ENCODE measurements at places on chromosomes 2 and 18. TPM values are rescaled to one million over a fixed set of nuclear protein-coding genes. Genes with fewer than 3 reads are reported as not detected.
A peak's percentile ranks its signal among the peaks of the same experiment; 100 is the strongest.

DNA sequence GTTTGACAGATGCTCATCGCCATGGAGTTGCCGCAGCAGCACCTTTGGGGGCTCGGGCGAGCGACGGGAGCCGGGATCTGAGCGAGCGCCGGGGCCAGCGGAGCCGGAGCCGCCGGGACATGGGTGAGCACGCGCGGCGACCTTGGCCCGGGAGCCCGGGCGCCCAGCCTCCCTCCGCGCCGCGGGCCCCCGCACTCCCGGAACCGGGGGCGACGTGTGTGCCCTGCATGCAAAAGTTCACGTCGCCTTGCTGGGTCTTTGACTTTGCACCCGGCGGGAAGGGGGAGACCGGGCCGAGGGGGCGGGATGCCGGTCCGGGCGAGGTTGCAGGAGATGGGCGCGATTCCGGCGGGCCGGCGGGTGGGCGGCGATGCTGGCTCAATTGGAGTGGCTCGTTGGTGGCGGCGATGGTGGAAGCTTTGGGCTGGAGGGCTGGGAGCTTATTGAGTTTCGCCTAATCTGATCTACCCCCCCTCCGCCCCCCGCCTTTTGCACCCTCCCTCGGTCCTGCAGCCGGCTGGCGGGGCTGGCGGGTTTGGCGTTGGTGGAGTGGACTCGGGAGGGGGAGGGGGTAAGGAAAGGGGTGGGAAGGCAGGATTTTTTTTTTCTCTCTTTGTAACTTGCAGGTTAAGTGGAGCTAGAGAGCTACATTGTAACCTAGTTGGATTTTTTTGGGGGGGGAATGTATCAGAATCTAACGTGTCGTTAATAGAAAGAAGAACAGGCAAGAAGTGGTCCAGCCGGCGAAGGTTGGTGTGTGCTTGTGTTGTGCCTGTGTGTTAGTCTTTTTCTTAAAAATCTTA lies at the start of gene SETBP1:
Gene SETBP1, plus strand, starts transcription at position 616 of the 803 bp plus-strand sequence. CDS start 20,459 bp downstream, outside the sequence.
- no peaks in the 10 kb centered on the region for H3K27me3 ChIP-seq
- H3K36me3 ChIP-seq, result no peaks in the 10 kb centered on the region
- no peaks in the 10 kb centered on the region for H3K4me1 ChIP-seq
- H3K27ac ChIP-seq, result peak within 1 kb of the TSS; percentile 95
- peak; percentile 69 for DNase-seq

DNA sequence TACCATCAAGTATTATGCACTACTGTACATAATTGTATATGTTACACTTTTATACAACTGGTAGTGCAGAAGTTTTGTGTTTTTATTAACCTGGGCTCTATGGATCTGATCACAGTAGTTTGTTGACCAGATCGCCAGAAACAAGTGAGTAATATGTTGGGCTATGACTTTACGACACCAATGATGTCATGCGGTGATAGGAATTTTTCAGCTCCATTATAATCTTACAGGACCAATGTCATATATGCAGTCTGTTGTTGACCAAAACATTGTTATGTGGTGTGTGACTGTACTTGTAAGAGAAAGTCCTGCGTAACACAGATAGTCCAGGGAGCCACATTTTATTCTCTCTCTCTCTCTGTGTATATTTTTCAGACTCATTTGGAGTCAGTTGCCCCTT lies 4.5 kb upstream of the ACOXL start:
- no peak overlapping the region for H3K27ac ChIP-seq
- H3K4me1 ChIP-seq, result no peaks in the 10 kb centered on the region
- DNase-seq, result no peak
- no peak overlapping the region for H3K4me3 ChIP-seq
- peaks cover 29% of the 10 kb centered on the region for H3K27me3 ChIP-seq

DNA sequence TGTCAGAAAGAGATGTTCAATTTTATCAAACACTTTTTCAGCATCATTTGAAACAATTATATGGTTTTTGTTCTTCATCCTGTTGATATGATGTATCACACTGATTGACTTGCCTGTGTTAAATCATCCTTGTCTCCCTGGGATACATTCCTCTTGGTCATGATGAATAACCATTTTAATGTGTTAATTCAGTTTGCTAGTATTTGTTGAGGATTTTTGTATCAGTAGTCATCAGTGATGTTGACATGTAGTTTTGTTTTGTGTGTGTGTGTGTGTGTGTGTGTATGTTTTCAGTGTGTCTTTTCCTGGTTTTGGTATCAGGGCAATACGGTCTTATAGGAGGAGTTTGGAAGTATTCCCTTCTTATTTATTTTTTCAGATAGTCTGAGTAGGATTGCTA lies 325.4 kb downstream of the ZNF804A start:
- no peaks in the 10 kb centered on the region for H3K4me1 ChIP-seq
- no peak overlapping the region for H3K4me3 ChIP-seq
- H3K27ac ChIP-seq, result no peak overlapping the region
- no peak for DNase-seq
- no peaks in the 10 kb centered on the region for H3K36me3 ChIP-seq
- H3K27me3 ChIP-seq, result no peaks in the 10 kb centered on the region

DNA sequence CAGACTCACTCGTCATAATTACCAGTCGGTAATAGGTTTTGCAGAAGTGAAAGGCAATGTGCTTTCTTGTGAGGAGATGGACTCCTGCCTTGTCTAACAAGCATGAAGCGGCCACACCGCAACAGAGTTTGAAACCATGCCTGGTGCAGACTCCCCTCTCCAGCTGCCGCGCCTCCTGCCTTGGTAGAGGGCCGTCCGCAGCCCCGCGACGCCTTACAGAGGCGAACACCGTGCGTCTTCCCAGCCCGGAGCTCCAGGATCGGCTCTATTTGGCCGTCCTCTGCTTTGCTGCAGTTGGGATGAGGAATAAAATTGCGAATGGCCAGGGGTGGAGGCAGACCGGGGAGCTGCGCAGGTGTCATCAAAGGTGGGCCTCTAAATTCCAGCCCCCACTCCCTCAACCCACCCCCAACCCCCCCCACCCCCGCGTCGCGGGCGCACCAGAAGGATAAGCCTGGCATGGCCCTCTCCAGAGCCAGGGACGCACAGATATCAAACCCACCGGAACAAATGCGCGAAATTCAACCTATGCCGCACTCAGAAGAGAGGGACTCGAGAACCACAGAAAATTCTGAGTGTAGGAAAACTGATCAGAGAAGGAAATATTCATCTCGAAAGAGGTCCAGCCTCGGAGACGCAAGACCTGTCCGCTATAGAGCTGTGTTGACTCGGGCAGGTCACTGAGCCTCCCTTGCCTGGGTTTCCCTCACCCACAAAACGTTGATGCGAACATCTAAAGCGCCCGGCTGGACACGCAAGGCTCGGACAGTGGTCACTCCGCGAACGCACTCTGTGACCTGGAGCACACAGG lies 1.1 kb downstream of the TRABD2A start:
- no peak overlapping the region for H3K27ac ChIP-seq
- no peaks in the 10 kb centered on the region for H3K27me3 ChIP-seq
- H3K36me3 ChIP-seq, result no peaks in the 10 kb centered on the region
- DNase-seq, result no peak
- peaks cover 31% of the 10 kb centered on the region for H3K4me1 ChIP-seq

DNA sequence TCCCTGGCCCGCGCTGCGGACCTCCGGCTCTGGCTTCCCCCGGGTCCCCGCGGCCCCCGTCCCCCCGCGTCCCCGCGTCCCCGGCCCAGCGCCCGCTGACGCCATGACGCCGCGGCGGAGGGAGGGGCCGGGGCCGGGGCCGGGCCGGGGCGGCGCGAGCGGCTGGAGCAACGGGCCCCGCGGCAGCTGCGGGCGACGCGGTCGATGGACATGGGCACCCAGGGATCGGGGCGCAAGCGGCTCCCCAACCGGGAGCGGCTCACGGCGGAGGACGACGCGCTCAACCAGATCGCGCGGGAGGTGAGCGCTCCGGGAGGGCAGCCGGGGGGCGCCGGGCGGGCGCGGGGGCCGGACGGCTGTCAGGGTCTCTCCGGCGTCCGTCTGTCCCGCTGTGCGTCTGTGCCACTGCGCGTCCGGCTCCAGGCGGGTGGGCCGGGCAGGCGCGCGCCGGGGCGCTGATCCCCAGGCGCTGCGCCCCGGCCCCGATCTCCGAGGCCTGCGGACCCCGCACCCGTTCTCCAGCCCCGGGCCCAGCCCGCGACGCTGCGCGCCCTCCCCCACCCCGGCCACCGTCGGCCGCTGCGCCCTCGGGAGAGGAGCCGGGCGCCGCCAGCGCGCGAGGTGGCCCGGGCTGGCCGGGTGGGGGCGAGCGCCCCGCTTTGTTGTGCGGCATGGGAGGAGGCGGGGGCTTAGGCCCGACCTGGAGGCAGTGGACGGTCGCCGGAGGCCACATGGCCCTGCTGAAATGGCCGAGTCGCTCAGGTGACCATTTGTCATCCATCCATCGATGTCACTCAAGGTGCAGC lies at the start of gene LRRFIP1:
Gene LRRFIP1, plus strand, starts transcription at position 147 of the 806 bp plus-strand sequence. Its CDS starts 58 bp downstream, at position 205.
- no peak for DNase-seq
- no peaks in the 10 kb centered on the region for H3K36me3 ChIP-seq
- H3K4me1 ChIP-seq, result peaks cover 30% of the 10 kb centered on the region
- no peaks in the 10 kb centered on the region for H3K27me3 ChIP-seq
- peak within 1 kb of the TSS; percentile 72 for H3K4me3 ChIP-seq

GRCh38 chr2:99634234-99634633 lies 144.4 kb upstream of the REV1 start:
- no peak overlapping the region for H3K27ac ChIP-seq
- H3K27me3 ChIP-seq, result no peaks in the 10 kb centered on the region
- no peaks in the 10 kb centered on the region for H3K4me1 ChIP-seq
- no peak overlapping the region for H3K4me3 ChIP-seq
- DNase-seq, result no peak

- H3K4me3 ChIP-seq, result no peak overlapping the region
- DNase-seq, result no peak
- no peaks in the 10 kb centered on the region for H3K4me1 ChIP-seq
- H3K27ac ChIP-seq, result no peak overlapping the region
These were observed 152.3 kb downstream of the CCDC178 start for GRCh38 chr18:33288082-33288716.

GRCh38 chr18:78595924-78596573 lies 383.6 kb upstream of the SALL3 start:
- no peaks in the 10 kb centered on the region for H3K36me3 ChIP-seq
- no peak overlapping the region for H3K27ac ChIP-seq
- no peak overlapping the region for H3K4me3 ChIP-seq
- no peak for DNase-seq
- H3K4me1 ChIP-seq, result no peaks in the 10 kb centered on the region
- H3K27me3 ChIP-seq, result no peaks in the 10 kb centered on the region

DNA sequence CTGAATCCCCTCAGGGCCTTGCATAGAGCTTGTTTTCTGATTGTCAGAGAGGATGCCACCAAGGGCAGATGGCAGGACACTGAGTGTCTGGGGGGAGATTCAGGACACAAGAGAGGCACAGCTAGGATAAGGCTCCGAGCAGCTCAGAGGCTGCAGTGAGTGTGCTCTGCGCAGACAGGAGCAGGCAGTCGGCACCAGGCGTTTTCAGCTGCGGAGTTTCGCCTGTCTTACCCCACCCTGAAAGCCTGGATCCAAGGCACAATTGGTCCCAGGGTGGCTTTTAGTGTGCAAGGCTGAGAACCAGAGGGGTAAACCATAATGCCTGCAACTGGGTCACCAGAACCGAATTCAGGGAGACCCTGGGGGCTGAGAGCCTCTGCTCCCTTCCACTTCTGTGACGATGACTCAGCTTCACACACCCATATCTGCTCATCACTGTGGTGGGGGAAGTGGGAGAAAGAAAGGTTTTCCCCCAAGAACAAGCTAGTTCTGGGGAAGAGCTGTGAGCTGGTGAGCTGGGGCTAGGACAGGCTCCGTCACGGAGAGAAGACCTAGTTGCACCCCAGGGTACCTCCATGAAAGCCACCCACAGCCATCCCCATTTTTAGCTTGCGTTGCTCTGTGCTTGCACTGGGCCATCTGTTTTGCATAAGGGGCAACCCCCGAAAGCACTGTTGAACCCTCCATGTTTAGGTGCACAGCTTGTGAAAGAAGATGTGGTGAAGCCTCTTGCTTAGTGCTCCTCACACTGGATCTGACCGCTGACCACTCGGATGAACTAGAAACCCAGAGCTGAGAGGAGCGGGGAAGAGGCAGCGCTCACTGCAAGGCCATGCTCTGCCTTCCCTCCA lies 173.7 kb downstream of the CELF4 start:
- no peak overlapping the region for H3K27ac ChIP-seq
- DNase-seq, result no peak
- no peak overlapping the region for H3K4me3 ChIP-seq
- no peaks in the 10 kb centered on the region for H3K27me3 ChIP-seq
- H3K4me1 ChIP-seq, result no peaks in the 10 kb centered on the region

DNA sequence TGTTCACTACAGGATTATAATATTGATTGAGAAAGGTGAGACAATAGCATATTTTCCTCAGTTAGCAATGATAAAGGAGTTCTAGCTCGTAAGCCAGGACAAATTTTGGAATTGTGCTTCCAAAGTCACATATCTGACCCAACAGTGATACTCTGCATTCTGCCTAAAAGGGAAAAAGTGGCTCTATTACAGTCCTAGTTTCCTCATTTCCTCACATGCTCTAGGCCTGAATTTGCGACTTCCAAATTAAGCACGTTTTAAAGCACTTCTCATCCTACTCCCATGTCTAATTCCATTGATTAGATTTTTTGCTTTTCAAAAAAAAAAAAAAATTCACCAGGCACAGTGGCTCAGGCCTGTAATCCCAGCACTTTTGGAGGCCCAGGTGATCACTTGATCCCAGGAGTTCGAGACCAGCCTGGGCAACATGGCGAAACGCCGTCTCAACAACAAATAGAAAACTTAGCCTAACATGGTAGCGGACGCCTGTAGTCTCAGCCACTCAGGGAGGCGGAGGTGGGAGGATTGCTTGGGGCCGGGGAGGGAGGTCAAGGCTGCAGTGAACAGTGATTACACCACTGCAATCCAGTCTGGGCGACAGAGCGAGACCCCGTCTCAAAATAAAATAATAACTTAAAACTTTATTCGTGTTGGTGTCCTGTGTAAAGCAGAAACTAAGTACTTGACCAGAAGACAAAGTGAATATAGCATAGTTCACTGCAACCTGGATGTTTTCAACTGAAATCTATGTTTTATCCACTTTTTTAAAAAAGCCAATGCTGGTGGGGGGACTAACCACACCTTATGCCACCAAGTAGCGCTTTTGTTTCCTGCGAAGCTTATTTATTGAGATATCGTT lies 1.5 kb downstream of the ESCO1 start:
- H3K4me3 ChIP-seq, result peak overlapping the region; percentile 99
- H3K4me1 ChIP-seq, result peaks cover 7% of the 10 kb centered on the region
- no peaks in the 10 kb centered on the region for H3K27me3 ChIP-seq
- no peaks in the 10 kb centered on the region for H3K36me3 ChIP-seq
- DNase-seq, result no peak
- H3K27ac ChIP-seq, result peak overlapping the region; percentile 99

Gene CCNYL1
- total RNA-seq, result 15.9 TPM

Gene CRACDL
- total RNA-seq, result 7.2 TPM

Gene ARL6IP6
- 28.5 TPM for total RNA-seq

Gene KLHL30
- total RNA-seq, result 1.8 TPM

Gene ANKAR
- total RNA-seq, result 20.4 TPM

Gene CERKL
- not detected for total RNA-seq

Gene INO80C
- total RNA-seq, result 3.9 TPM

Gene PRKAG3
- total RNA-seq, result not detected
